ENCODE measurements at places on chromosomes 16 and 17.

DNA sequence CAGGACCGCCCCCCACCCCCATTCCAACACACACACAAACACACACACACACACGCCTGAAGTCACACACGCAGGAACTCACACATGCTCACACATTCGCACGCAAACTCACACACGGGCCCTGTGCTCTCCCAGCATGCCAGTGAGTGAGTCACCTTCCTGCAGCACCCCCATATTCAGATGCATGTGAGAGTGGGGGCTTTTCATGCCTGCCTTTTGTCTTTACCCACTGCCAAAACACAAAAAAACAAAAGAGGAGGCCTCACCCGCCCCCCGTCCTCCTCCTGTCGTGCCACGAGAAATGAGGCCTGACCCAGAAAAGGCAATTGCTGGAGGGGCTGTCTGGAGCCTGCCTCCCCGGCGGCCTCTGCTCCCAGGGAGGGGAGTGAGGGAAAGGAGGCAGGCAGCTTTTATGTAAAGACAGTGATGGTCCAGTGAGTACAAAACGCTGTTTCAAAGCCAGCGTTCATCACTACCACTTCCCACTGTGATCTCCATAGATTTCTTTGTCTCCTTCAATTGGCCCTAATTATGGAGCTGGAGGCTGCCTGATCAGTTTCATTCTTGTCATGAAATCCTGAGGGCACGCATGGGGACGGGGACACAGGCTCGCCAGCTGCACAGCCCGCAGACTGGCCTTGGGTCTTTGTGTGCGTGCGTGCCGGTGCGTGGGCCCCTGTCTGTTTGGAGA is 29.5 kb upstream of the GSE1 start:
- DNase-seq, result no peak

- no peak for DNase-seq
Observed at GRCh38 chr17:4229627-4230541, 33.9 kb downstream of the ANKFY1 start.

GRCh38 chr17:59357929-59358328 is 26.5 kb downstream of the YPEL2 start:
- DNase-seq, result no peak

DNA sequence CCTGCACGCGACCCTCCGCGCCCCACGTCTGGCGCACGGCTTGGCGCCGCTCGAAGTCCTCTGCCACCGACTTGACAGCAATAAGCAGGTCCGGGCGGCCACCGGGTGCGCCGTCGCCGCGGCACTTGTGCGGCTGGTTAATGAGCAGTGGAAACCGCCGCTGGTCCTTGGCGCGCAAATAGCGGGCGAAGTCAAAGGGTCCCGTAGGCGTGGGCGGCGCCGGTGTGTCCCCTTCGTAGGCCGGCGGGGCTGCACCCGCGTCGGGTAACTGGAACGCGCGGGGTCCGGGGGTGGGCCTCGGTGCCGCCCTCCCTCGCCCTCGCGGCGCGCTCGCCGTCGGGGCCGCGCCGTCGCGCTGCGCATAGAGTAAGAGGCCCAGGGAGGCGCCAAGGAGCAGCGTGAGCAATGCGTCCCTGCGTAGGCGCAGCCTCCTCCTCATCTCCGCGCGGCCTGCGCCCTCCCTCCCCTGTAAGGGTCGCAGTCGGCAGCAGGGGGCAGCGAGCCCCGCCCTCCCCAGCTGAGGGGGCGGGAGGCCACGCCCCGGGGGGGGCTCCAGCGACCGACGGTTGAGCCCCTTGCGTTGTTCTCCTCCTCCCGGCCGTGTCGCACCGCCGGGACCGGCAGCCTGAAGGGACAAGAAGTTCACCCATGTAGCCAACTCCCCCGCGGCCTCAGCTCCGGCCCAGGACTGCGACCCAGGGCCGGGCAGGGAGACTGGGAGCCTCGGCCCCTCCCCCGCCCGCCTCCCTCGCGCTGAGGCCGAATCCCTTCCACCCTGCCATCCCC is 558 bp downstream of the B3GNT9 start:
- no peak for DNase-seq

GRCh38 chr16:28304214-28304613 is 11.9 kb downstream of the SBK1 start:
- no peak for DNase-seq

GRCh38 chr16:7088711-7089110 is 243.9 kb upstream of the RBFOX1 start:
- no peak for DNase-seq

DNA sequence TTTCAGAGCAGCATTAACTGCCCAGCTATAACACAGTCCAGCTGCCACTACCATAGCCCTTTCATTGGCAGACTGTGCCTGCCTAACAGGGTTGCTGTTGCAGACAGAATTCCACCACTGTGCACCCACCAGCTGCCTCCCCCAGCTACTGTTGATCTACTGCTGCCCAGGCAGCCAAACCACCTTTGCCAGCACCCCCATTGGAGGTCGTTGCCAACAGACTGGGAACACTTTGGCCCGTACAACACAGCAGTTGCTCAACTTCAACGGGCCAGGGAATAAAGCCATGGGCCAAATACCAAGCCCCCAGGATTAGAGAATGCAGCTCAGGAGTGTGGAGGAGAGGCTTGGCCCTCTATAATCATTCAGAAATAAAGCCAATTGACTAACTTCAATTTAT is 473.6 kb downstream of the CDH11 start:
- DNase-seq, result no peak

GRCh38 chr17:29744121-29744520 is 121.4 kb upstream of the CORO6 start:
- no peak for DNase-seq

DNA sequence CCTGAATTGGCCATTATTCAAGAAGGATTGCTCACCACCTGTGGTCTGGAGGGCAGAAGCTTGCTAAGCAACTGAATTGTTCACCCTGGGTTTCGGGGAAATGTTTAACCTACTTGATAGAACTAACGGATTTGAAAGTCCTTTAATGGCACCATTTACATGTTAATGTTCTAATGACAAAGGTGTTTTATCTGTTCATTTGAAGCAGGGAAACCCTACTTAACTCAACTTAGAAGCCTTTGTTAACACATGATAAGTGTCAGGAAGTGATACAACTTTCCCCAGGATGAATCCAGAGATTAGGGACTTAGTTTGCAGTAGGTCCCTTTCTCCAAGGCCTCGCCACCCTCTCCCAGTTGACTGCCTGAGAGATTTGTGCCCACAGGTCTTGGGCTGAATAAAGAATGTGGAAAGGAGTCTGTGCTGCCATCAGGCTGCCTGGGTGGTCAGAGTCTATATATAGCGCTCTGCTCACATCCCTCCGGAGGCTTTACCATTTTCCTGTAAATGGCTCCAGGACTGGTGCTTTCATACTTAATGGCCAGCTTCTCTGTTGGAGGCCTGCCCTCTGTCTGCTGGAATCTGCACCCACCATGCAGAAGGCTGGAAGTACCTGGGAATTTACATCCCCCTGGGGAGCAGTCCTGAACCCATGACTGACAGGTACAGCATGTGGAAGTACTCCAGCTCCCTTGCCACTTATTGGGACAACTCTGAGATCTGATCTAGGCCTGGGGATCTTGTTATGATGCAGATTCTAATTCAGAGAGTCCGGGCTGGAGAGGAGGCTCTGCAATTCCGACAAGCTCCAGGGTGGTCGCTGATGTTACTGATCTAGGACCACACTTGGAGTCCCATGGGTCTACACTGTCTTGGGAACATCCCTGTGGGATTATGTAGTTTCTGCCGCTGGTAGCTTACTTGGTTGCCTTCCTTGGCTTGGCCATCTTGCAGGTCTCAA is 99.9 kb downstream of the ASIC2 start:
- DNase-seq, result no peak

DNA sequence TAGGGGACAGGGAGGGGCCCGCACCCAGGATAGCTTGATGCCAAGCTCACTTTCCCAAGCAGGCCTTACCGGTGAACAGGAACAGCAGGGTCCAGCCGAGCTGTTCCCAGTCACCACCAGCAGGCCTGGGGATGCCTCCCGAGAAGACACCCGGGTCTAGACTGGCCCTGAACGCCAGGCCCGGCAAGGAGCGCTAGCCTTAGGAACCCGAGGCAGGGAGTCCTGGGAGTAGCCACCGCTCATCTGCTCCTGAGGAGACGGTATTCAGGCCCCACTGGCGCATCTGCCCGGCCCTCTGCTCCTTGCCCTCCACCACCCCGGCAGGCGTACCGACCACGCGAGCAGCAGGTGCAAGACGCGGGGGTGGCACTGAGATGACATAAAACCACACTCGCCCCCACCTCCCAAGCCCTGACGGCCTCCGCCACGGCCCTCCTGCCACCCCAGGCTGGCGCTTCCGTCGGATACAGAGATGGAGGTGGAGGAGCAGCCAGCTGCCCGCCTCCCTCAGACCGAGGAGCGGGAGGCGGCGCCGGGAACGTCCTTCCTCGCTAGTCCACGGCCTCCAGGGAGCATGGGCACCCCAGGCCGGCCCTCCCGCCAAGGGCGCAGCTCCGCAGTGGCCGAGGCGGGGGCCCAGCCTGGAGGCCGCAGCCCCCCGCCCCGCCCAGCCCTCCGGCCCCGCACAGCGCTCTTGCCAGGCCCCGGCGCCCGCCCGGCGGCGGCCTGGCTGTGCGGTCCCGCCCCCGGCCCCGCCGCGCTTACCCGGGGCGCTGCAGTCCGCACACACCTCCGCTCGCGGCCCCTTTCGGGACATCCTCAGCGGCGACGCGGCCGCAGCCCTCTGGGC is 661 bp downstream of the GIT1 start:
- DNase-seq, result peak; percentile 38

GRCh38 chr17:63173903-63174302 is 207.9 kb downstream of the TANC2 start:
- DNase-seq, result no peak

DNA sequence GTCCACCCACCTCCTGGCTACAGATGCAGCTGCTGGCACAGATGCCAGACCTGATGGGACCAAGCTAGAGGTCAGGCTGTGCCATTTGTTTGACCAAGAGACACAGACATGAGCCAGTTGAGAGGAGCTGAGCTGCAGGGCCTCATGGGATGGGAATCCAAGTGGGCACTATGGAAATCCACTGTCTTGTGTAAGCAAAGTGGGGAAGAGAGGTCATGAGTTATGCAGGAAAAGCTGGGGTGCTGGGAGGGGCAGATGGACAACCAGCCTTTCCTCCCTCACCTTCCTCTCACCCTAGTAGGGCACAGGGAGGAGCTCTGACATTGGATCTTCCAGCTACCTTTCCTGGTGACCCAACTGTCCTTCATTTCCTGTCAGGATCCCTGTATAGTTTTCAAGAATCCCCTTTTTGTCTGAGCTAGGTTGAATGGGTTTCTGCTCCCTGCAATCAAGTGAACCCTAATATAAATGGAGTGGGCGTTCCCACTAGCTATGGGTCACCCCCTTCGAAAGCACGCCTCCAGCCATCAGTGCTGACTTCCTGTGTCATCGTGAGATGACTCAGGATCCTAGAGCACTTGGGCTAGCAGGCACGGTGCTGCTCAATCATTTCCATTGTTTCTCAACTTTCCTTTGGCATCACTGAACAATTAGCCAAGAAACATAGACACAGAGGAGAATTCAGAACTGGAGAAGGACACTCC is 13.6 kb downstream of the ATPAF2 start:
- DNase-seq, result no peak

DNA sequence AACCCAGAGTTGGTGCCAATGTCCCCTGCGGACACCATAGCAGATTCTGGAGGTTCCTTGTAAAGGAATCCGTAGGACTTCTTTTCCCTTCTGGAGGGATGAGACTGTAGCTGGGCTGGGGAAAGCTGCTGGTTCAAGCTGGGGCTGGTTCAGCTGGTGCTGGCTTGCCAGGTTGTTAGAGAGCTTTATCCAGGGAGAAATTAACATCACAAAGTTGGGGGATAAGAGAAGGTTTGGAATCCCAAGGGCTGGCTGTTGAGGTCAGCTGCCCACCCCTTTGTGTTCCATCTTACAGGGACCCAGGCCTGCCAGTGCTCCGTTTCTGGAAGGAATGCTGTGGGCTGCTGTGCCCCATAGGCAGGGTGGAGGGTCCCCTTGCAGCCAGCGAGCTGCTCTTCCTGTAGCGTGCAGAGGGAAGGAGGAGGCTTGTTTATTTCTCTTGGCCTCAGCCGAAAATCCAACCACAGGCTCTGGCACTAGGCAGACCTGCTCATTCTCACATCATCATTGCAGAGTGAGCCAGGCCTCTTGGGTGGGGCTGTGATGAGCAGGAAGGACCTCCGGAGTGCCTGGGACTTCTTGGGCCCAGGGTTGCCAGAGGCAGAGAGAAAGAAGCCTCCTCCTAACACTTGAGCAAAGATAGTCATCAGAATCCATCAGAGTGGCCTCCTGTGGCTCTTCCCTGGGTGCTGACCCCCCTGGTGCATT is 251.1 kb downstream of the SEC14L1 start:
- no peak for DNase-seq

DNA sequence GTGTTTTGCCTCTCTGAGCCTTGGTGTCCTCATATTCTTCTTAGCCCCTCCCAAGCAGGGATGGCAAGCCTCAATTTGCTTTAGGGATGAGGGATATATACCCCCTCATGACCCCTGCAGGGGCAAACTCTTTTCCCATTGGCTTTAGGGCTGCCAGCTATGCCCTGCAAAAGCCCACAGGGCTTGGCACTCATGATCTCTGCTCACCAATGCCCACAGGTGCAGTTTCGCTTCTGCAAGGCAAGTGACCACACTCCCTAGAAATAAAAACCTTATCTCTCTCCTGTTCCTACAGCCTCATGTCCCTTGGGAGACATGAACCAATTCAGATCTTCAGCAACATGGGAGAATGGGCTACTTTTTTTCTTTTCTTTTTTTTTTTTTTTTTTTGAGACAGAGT is 8.8 kb downstream of the BEAN1 start:
- DNase-seq, result no peak

DNA sequence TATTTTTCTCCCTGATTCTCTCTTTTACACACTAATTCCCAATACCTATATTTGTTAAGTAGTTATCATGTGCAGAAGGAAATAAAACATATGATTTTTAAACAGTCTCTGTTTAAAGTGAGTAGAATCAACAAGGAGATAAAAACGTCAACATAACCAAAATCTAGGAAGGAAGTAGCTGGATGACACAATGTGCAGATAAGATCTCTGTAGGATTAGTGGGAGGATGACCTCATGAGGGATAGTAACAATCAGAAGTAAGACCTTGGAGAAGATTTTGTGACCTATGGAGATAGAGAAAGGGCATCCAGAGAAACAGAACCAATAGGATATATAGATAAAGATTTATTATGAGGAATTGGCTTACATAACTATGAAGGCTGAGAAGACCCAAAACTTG is 262.6 kb upstream of the CDH11 start:
- no peak for DNase-seq
